ENCODE measurements at places on chromosomes 12 and 14.
A peak's percentile ranks its signal among the peaks of the same experiment; 100 is the strongest.

- peak; percentile 46 for DNase-seq
These were observed 873 bp downstream of the PLXNC1 start for GRCh38 chr12:94149119-94149780.

DNA sequence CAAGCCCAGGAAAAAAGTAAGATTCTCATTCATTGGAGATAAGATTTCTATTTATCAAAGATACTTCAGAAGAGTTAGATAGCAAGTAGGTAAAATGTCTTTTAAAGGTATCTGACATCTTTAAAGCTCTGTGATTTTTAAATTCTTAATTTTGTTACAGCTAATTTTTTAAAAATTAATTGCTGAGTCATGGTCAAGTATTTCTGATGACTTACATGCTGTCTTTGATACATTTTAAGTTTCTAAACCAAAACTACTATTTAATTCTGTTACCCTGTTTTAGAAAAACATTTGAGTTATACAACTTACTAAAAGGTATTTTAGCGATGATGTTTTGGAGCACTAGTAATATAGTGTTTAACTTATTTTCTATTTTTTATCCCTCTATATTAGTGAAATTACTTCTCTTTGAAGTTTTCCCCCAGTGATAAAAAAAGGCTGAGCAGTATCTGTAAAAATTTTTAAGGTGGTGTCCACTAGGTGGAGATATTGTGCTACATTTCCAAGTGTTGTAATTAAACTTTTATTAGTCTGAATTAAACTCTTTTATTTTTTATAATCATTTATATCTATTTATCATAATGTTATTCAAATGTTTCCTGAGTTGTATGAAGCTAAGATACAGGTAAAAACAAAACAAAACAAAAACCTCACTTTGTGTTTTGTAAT, 11.5 kb downstream of the ALG10 start:
- peak; percentile 12 for DNase-seq

DNA sequence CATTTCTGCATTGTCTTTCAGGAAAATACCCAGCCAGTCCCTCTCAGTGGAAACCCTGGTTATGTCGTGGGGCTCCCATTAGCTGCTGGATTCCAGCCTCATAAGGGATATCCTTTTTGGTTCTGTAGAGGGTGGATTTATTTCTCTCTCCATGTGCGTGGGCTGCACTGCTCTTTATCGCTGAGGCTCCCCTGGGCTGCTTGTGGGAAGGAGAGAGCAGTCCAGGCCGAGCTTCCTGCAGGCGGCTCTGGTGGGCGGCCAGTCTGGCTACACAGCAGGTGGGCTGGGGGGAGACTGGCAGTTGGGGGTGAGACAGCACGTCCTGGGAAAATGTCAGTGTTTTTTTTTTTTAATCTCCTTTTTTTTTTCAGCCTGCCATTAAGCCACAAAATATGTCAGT, 27.6 kb downstream of the TCTN1 start:
- no peak for DNase-seq

GRCh38 chr14:29311983-29312382, 545.4 kb downstream of the FOXG1 start:
- DNase-seq: no peak

DNA sequence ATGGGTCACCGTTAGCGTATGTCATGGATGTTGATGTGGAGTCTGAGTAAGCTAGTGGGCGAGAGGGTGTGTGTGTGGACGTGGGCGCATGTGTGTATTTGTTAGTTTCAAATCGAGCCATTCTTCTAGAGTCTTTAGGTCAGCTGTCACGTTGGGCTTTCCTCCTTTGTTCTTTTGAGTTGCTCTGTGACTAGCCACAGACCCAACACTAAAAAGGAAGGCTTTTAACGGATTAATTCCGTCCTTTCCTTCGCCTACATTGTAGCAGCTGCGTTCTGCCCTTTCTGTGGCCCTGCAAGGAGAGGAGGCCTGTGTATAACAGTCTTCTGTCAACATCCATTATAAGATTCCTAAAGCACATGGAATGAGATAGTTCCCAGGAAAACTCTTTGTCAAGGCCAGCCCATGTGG, 117.2 kb upstream of the DNM1L start:
- DNase-seq: no peak

DNA sequence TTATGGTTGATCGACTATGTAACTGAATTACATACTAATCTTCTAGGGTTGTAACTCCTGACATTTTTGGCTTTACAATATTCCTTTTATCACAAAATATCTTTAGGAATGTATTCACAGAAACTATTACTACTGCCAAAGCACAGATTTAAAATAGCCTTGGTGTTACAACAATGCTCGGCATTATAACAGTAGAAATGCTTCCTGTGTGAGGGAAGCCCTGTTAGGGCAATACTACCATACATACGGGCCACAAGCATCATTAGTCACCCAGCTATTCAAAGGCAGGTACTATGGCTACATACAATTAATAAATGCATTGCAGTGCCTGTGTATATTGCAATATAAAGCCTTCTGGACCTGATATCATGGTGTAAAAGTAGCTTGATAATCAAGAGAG, 517.8 kb downstream of the C12orf50 start:
- no peak for DNase-seq

DNA sequence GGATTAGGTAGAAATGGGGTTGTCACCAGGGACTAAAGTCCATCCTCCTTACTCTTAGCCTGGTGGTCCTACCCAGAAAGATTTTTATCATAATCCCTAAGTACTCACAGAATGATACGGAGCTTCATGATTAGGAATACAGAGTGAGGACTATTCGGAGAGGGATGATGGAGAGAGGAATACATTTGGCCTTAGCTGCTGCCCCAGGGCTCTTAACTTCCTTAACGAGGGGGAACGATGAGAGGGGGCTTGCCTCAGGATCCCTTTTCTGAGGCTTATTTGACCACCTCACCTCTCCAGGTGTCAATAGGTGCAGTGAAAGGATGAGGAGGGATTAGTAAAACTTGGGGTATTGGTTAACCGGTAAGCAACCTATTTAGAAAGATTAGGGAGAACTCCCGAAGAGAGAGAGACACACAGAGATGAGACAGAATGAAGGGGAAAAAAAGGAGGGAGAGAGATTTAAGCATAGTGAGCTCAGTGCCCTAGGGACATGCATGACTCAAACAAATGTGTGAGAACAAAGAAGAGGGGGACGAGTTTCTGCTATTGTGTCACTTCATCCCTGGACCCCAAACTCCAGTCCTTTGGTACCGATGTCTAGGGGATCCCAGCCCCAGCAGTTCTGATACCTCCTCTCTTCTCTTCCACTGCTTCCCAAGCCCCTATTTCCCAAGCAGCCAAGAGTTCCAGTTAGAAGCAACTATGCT, 1.1 kb downstream of the NFE2 start:
- no peak for DNase-seq

DNA sequence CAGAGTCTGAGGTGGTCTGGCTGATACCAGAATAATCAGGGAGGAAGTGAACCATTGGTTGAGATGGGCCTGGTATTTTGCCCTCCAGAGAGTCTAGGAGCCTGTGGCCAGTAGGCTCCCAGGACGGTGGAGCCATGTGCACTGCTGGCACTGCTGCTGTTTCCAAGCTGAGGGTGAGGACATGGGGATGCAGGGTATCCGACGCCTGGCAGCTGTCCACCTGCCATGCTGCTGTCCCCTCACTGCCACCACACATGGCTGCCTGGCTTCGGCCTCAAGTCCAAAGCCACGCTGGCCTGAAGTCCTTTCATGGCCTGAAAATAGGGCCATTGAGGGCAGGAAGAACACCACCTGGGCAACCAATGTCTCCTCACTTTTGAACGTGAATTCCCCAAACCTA, 8.6 kb downstream of the CACNA1C start:
- no peak for DNase-seq

DNA sequence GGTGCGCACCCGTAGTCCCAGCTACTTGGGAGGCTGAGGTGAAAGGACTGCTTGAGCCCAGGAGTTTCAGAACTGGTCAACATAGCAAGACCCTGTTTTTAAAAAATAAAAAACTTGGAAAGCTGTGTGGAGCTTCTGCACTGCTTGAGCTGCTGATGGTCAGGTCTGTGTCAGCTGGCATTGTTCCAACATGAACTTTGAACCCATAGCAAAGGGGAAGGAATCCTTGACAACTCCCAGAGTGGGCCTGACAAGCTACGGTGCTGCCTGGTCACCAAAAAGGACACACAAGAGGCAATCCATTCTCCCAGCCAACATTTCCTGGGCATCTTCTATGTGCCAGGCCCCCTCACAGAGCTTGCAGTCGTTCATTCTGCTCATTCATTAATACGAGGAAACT, 16.4 kb upstream of the LTBP2 start:
- no peak for DNase-seq

DNA sequence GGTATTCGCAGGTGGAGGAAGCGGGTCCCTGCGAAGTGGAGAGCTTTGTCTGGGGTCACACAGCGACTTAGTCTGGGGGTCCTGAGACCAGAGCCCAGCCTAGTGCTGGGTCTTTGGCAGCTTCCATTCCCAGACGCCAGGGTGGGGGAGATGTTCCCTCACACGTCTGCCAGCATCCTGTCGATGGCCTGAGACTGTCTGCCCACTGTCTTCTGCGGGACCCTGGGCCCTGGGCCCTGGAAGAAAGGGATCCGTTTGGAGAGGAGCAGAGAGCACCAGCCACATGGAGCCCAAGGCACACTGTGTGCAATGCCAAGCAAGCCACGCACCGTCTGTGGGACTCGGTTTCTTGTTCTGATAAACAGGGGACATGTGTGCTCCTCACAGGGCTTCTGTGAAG, 197.2 kb downstream of the KIF26A start:
- DNase-seq: no peak

- DNase-seq: no peak
These were observed 9.2 kb upstream of the DHRS2 start for GRCh38 chr14:23626946-23627345.

- no peak for DNase-seq
These were observed 61.0 kb downstream of the NT5DC3 start for GRCh38 chr12:103780093-103780440.

- DNase-seq: peak; percentile 50
These were observed 21.6 kb downstream of the SPATS2 start for GRCh38 chr12:49388682-49389386.

GRCh38 chr14:55968741-55969140, 149.5 kb upstream of the PELI2 start:
- DNase-seq: no peak

- no peak for DNase-seq
These were observed 139.8 kb downstream of the FOXN3 start for GRCh38 chr14:89277203-89277602.

DNA sequence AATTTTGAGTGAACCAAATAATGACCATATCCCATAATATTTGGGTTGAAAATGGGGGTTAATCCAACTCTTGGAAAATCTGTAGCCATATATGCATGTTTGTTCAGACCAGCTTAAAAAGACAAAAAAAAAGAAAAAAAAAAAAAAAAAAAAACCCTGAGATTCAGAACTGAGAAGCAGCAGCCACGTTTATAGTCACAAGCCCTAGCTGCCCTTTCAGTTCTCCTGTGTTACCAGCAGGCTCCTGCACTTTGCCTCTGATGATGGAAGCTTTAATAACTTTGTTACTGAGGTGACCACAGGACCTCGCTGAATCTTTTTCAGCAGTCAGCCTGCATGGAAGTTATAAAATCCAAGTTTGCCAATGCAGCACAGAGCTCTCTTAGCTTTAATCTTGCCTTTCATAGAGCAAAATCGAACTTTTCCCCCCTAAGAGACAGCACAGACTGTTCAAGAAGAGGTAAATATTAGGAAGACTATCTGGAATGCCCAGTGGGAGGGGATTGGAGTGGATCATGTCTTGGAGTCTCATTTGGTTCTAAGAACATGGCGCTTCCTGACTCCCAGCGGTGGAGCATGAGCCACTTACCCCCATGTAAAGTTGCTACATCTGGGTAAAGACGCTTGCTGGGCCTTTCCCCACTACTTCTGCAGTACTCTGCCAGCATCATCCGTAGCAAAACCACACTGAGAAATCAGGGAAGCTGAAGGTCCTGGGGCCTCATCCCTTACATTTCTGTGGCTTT, 20.6 kb downstream of the GNG2 start:
- DNase-seq: no peak

GRCh38 chr14:73833034-73833433, 18.6 kb upstream of the PTGR2 start:
- DNase-seq: no peak

- no peak for DNase-seq
These were observed 165.9 kb downstream of the ETV6 start for GRCh38 chr12:11815397-11815796.

GRCh38 chr14:102819747-102820330, 42.6 kb downstream of the TRAF3 start:
- DNase-seq: no peak

- DNase-seq: no peak
These were observed 111.6 kb upstream of the ESRRB start for GRCh38 chr14:76264384-76264783.

GRCh38 chr12:6807170-6807569, 14.5 kb upstream of the GPR162 start:
- DNase-seq: no peak

DNA sequence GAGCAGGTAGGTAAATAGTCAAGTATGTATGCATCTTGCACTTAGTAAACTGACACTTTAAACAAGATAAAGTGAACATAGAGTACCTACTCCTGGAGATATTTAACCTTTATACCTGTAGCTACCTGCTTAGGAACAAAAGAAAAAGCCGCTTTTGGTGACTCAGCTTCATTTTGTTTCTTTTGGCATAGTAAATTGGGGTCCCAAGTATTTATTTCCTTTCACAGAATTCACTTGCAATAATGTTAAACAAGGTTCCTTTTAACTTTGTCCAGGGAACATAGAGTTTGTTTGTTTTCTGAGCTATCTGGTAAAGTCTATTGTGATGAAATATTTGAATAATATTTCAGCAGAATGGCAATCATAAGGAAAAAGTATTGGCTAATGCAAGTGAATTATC, 20.0 kb downstream of the SLCO1B3 start:
- DNase-seq: no peak

DNA sequence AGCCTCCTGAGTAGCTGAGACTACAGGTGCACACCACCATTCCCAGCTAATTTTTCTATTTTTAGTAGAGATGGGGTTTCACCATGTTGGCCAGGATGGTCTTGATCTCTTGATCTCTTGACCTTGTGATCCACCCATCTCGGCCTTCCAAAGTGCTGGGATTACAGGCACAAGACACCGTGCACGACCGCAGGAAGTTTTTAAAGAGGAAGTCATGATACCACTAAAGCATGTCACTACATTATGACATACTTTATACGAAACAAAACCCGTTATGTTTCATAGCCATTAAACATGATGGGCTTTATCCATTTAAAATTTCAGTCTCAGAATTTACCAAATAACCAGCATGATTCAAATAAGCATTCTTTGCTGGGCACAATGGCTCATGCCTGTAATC, 83.8 kb upstream of the DUSP6 start:
- DNase-seq: no peak

DNA sequence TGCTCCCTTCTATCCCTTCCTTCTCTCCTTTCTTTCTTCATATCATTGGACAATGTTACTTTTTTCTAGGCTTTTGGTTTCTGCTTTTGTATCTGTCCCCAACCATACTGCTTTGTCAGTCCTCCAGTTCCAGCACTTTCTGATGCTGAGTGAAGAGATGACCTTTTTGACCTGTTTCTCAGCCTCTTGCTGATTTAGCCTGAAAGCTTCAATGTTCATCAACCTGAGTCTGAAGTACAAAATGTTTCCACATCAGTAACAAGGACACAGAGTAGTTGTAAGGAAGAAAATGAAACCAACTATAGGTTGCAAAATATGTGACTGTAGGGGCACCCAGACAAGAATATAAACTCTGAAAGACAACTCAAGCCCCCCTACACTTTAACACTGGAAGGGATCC, 25.2 kb upstream of the AKAP6 start:
- DNase-seq: no peak
